SK-N-SH (cell line): ENCODE measurements at places on chromosomes 1 and 21.

DNA sequence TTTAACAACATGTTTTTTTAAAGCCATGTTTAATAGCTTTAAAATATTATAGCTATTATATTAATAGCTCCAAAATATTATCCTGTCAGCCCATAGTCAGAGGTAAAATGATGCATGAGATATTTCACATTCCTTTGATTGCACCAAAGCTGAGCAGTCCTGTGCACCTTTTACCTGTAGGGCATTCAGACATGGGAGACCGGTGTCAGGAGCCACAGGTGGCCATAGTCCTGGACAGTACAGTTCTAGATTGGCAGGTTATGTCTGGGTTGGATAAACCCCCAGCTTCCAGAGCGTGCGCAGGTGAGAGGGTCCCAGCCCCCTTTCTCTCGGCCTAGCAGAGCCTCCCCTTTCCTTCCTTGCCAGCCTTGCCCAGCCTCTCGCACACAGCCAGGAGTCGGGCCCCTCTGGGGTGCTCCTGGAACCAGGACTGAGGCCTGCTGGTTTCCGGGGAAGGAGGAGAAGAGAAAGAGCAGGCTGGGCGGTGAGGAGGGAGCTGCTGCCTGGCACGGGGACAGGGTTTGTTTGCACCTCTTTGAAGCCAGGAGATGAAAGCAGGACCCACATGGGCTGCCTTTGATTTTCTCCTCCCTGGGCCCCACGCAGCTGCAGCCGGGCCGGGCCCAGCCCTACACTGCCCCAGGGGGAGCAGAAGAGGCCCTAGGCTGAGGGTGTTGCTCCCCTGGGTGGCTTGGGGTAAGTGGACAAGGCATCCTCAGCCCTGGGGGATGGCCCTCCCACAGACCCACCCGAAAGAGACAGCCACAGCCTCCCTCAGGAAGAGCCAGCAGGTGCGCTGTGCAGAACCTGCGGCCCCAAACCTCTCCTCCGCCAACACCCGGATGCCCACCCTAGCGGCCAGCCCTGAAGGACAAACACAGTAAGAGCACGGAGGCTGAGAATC lies 75.2 kb upstream of the TARDBP start:
- no peak overlapping the region for H3K4me3 ChIP-seq
- no peaks in the 10 kb centered on the region for H3K36me3 ChIP-seq
- H3K27ac ChIP-seq: no peak overlapping the region
- H3K4me1 ChIP-seq: peaks cover 23% of the 10 kb centered on the region; the same call in 1 of the 2 replicates

- H3K4me3 ChIP-seq: no peak overlapping the region
- H3K27me3 ChIP-seq: no peaks in the 10 kb centered on the region
- no peak overlapping the region for H3K27ac ChIP-seq
- no peaks in the 10 kb centered on the region for H3K36me3 ChIP-seq
- H3K4me1 ChIP-seq: no peaks in the 10 kb centered on the region
- DNase-seq: peak; percentile 47
Measured at GRCh38 chr1:2928366-2929325, 92.6 kb upstream of the ACTRT2 start.

GRCh38 chr21:31580866-31581276 lies 78.6 kb upstream of the SOD1 start:
- H3K36me3 ChIP-seq: no peaks in the 10 kb centered on the region
- H3K27me3 ChIP-seq: no peaks in the 10 kb centered on the region
- no peak overlapping the region for H3K27ac ChIP-seq

- H3K4me3 ChIP-seq: no peak overlapping the region
- H3K27me3 ChIP-seq: no peaks in the 10 kb centered on the region
- H3K36me3 ChIP-seq: peaks cover 32% of the 10 kb centered on the region
- H3K27ac ChIP-seq: peak overlapping the region; percentile 67; the same call in 1 of the 2 replicates
- no peak for DNase-seq
- H3K4me1 ChIP-seq: peaks cover 18% of the 10 kb centered on the region; the same call in 1 of the 2 replicates
Measured at GRCh38 chr1:97849345-97850340, 71.2 kb downstream of the DPYD start.

DNA sequence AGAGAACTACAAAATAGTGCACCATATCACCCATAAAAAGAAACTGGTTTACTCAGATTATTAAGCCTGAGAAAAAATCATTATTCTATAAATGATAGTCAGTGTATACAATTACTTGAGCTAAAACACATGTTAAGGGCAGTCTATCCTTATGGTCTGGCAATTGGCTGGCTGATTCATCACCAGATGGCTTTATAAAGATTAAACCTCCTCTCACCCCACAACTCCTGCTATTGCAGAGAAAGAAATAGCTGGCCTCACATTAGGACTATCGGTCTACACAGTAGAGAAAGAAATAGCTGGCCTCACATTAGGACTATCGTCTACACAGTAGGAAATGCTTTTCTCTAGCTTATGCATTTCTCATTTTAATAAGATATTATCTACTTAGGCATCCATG lies 21.2 kb downstream of the CEP170 start:
- peak overlapping the region; percentile 44; the same call in 1 of the 2 replicates for H3K27ac ChIP-seq
- H3K36me3 ChIP-seq: peaks cover 81% of the 10 kb centered on the region
- peaks cover 15% of the 10 kb centered on the region for H3K4me1 ChIP-seq
- no peaks in the 10 kb centered on the region for H3K27me3 ChIP-seq
- H3K4me3 ChIP-seq: no peak overlapping the region
- no peak for DNase-seq

GRCh38 chr1:19254416-19254815 lies 2.8 kb downstream of the MRTO4 start:
- no peak overlapping the region for H3K4me3 ChIP-seq
- H3K4me1 ChIP-seq: peaks cover 17% of the 10 kb centered on the region
- no peak overlapping the region for H3K27ac ChIP-seq
- H3K27me3 ChIP-seq: no peaks in the 10 kb centered on the region

- H3K36me3 ChIP-seq: no peaks in the 10 kb centered on the region
- no peak within 1 kb of the TSS for H3K4me3 ChIP-seq
- DNase-seq: peak; percentile 71
- H3K4me1 ChIP-seq: no peaks in the 10 kb centered on the region; the same call in 1 of the 2 replicates
- H3K27ac ChIP-seq: no peak within 1 kb of the TSS
Measured at GRCh38 chr1:26045722-26046245, at the start of gene SLC30A2. SLC30A2 (minus strand) TSS chr1:26046118; CDS start chr1:26045896, 222 bp downstream.

DNA sequence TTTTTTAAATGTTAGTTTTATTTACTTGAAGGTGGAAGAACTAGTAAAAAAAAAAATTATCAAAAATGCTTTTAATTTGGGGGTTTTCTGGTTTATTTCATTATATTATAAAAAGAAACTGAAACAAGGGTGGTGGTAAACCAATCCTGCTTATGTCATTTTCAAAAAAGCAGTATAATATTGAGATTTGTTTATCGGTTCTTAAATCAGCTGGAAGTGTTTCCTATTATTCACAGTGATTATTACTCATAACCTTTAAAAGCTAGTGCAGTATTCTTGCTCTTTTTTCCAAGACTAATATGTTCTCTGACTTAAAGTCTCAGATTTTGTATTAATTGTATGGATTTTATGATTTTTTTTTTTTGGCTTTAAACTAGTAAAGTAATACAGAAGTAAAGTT lies 5.4 kb upstream of the LRRC40 start:
- H3K27ac ChIP-seq: no peak overlapping the region
- peaks cover 33% of the 10 kb centered on the region for H3K36me3 ChIP-seq
- no peak overlapping the region for H3K4me3 ChIP-seq
- no peak for DNase-seq
- H3K4me1 ChIP-seq: no peaks in the 10 kb centered on the region; the same call in none of the 2 replicates
- no peaks in the 10 kb centered on the region for H3K27me3 ChIP-seq

DNA sequence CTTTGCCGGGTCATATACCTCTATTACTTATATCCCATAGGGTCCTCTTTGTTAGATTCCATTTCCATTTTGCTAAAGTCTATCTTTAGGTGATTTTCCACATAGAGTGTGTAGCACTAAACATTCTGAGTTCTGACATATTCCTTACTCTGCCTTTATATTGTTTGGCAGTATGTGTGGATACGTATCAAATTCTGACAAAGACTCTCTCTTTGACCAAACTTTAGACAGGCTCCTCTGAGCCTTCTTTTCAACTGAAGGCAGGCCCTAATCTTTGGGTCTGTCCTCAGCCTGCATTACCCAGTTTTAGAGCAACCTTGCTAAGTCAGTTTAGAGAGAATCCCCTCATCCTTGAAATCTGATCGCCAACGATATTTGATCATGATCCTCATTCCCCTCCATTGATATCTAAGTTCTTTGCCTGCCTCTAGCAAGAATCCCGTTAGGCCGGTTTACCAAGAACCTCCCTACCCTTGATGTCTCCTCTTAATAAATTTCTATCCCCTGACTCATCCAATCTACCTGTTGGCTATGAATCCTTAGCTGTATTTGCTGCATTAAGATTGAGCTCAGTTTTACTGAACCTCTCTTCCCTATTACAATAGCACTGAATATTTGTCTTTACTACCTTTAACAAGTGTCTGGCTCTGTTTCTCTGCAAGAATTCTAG lies 10.4 kb upstream of the PPT1 start:
- no peak overlapping the region for H3K27ac ChIP-seq
- H3K4me1 ChIP-seq: no peaks in the 10 kb centered on the region
- no peak overlapping the region for H3K4me3 ChIP-seq
- H3K36me3 ChIP-seq: no peaks in the 10 kb centered on the region

DNA sequence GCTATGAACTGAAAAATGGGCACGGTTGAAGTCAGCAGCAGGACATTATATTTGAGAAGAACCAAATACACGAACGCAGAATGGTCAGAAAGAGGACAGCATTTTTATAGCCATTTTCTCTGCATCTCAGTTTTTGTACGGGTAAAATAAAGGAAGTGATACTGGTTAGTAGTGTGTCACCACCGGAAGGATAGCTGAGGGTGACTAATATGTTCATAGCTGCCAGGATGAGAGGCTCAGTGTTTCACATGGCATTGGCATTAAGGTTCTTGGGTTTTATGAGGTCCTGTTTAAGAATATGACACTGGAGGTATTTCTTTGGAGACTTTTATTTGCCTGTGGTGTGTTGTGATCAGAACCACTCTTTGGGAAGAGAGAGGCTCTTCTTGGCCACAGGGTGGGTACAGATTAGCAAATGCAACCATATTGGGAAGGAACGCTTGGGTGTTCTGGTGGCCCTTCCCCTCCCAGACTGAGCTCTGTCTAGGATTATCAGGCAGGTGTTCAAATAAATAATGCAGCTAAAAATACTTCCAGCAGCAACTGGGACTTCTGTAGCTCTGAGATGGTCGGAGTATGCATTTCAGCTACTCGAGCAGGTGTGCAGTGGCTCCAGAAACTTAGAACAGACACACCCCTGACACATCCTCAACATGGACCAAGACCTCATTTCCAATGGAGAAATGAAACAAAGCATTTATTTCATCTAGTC lies 158.2 kb downstream of the PBX1 start:
- H3K4me1 ChIP-seq: peaks cover 16% of the 10 kb centered on the region; the same call in 1 of the 2 replicates
- no peak overlapping the region for H3K4me3 ChIP-seq
- DNase-seq: no peak
- no peaks in the 10 kb centered on the region for H3K27me3 ChIP-seq
- no peak overlapping the region for H3K27ac ChIP-seq

DNA sequence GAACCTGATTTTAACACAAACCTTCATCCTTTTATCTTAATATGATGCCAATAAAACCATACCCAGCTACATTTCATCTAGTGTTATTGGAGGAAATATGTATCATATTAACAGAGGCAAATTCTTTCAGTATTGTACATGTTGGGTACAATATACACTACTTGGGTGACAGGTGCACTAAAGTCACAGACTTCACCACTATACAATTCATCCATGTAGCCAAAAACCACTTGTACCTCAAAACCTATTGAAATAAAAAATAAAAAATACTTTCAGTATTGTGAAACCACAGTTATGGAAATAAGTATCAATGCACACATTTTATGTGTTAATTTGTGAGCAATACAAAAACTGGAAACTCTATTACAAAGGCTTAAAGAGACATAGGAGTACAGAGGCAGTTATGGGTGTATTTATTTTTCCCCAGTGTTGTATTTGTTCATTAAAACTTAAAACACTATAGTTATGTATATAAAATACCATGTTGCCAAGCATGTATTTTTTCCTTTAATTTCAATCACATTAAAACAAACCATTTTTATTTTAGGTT lies 25.1 kb upstream of the GPR88 start:
- H3K27me3 ChIP-seq: no peaks in the 10 kb centered on the region
- no peak overlapping the region for H3K4me3 ChIP-seq
- H3K27ac ChIP-seq: no peak overlapping the region
- no peak for DNase-seq

DNA sequence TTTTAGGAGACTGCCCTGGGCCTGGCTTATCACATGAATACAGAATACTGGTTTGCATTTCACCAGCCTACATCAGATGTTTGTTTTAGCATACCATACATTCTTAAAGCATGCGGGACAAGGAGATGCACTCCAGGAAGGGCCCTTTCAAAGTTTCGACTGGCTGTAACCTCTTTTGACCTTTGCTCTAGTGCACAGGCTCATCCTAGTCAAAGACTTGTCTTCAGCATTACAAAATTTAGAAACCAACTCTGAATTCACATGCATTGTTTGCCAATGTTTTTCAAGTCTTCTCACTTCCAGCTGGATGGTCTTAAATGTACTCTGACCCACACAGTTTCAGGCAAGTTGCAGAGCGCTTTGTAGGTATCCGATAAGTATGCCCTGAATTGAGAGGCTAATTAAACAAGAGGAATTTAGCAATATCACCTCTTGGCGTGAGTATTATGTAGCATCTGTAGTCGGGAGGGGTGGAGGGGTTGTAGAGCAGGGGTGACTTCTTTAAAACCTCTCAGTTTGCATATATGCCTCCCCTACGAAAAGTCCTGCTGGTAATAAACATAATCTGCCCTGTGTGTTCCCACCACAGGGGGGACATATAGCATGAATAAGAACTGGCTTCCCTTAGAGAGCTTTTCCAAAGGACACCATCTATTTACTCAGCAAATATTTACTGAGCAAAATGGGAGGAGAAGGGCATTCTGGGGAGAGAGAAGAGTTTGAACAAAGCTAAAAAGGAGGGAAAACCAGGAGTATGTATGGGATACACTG lies 24.4 kb upstream of the AHCYL1 start:
- H3K4me3 ChIP-seq: no peak overlapping the region
- no peaks in the 10 kb centered on the region for H3K27me3 ChIP-seq
- H3K4me1 ChIP-seq: peaks cover 16% of the 10 kb centered on the region; the same call in 1 of the 2 replicates
- H3K27ac ChIP-seq: peak overlapping the region; percentile 85; the same call in 1 of the 2 replicates

DNA sequence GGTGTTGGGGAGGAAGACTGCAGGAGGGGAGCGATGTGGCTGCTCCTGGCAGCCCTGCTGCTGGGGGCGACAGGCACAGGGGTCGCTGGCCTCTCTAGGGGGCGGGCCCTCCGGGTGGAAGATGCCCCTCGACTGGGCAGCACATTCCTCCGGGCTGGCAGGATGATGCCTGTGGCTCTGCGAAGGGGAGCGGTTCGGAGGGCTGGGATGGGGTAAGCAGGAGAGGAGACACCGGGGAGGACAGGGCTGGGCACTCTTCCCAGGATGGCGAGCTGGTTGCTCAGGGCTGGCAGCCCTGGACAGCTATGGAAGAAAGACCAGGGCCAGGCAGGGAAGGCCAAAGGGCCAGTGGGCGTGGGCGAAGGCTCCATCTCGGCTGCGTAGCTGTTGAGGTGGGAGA lies 12.8 kb downstream of the HEYL start:
- DNase-seq: peak; percentile 29
- H3K4me1 ChIP-seq: peaks cover 32% of the 10 kb centered on the region; the same call in 1 of the 2 replicates
- no peak overlapping the region for H3K4me3 ChIP-seq
- no peak overlapping the region; the same call in 1 of the 2 replicates for H3K27ac ChIP-seq
